Pons (tissue), 1 donor: ENCODE measurements at places on chromosomes 16 and 17.

DNA sequence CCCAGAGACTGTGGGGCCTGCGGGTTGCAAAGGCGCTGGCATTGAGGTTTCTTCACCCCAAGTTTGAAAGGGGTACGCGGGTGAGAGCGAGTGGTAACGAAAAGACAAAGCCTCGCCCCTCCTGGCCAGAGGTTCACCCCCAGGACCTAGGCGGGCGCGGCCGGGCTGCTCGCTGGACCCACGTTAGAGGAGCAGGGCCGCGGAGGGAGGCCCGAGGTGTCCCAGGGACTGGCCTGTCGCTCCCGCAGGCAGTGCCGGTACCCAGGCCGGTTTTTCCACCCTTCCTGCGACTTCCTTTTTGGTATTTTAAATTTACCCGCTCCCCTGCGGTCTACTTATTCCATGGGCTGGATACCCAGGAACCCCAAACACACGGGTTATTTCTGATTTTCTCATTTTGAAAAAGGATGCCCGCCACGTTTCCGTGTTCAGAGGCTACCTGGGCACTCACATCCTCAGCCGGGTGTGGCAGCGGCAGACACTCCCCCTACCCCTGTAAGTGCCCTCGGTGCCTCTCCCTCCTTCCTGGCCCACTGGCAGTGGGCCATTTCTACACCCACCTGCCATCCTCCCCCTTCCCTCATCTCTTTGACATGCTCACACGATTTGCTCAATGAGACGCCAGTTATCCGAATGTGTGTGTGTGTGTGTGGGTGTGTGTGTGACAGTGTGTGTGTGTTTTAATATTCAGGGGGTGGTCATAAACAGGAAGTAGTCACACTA lies 1.6 kb upstream of the FOXL1 start:
- DNase-seq = no peak

- no peak for DNase-seq
Measured at GRCh38 chr16:67843343-67843765, 1.2 kb downstream of the THAP11 start.

- DNase-seq = no peak
Measured at GRCh38 chr16:16122264-16122663, 101.0 kb downstream of the ABCC6 start.

DNA sequence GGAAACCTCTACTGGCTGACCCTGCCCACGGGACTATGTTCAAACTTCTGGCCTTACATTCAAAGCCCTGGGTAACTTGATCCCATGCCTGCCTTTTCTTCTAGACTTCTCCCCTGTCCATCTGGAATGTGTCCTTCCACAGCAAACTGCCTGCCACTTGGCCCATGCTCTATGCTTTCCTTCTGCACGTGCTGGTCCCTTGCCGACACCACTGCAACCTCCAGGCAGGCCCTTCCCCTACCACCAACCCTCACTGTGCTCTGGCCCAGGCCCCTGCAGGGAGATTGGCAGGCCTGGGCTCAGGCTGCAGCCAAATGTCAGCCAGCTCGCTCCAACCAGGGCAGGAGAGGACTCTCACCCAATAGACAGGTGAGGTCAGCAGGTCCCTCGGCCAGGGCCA lies 11.0 kb downstream of the HSD11B2 start:
- DNase-seq = no peak
